ENCODE measurements at places on chromosomes 5 and 9.

- no peak for DNase-seq
These were observed 94.3 kb upstream of the EMB start for GRCh38 chr5:50535393-50535792.

DNA sequence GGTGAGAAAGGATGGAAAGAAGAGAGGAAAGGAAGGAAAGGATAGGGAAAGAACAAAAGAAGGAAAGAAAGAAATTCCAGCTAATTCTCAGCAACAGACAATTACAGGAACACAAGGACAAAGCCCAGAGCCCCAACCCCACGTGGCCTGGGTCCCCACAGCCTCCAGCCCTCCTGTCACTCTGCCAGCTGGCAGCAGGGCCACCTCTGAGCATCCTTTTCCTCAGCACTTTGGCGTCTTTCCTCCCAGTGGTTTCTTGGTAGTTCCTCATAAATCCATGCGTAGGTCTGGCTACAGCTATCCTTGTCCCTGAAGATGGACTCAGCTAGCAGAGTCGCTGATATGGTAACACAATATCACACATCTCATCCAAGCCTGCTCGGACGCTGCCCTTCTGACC, 28.3 kb downstream of the ADAMTS2 start:
- no peak for DNase-seq

- no peak for DNase-seq
These were observed 12.1 kb downstream of the GALNT10 start for GRCh38 chr5:154202379-154203260.

GRCh38 chr5:6551287-6551954, 81.4 kb downstream of the NSUN2 start:
- no peak for DNase-seq

GRCh38 chr9:83247732-83248131, 184.8 kb upstream of the RASEF start:
- no peak for DNase-seq

DNA sequence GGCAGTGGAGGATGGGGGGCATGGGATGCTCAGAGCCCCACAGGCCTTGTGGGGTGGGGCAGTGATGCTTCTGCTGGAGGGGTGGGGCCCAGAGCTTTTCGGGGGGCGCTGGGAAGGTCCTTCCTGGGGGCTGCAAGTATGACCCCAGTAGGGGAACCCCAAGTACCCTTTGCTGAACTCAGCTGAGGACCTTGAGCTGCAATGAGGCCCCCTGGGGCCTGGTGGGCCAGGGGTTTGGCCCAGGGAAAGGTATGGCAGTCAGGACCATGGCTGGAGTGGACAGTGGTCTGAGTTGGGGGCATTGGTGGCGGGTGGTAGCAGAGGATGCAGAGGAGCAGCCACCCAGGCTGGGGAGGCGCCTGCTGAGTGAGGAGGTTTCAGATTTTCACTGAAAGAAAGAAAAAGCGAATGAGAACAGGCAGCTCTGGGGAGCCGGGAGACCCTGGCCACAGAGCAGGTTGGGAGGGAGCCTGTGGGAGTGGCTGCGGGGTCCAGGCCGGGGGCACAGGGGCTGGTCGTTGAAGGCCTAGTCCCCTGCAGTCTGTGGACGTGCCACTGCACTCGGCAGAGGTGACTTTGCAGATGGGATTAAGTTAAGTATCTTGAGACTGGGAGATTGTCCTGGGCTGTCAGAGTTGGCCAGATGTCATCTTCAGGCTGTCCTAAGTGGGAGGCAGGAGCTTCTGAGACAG, 19.2 kb downstream of the WNK2 start:
- peak; percentile 71 for DNase-seq

DNA sequence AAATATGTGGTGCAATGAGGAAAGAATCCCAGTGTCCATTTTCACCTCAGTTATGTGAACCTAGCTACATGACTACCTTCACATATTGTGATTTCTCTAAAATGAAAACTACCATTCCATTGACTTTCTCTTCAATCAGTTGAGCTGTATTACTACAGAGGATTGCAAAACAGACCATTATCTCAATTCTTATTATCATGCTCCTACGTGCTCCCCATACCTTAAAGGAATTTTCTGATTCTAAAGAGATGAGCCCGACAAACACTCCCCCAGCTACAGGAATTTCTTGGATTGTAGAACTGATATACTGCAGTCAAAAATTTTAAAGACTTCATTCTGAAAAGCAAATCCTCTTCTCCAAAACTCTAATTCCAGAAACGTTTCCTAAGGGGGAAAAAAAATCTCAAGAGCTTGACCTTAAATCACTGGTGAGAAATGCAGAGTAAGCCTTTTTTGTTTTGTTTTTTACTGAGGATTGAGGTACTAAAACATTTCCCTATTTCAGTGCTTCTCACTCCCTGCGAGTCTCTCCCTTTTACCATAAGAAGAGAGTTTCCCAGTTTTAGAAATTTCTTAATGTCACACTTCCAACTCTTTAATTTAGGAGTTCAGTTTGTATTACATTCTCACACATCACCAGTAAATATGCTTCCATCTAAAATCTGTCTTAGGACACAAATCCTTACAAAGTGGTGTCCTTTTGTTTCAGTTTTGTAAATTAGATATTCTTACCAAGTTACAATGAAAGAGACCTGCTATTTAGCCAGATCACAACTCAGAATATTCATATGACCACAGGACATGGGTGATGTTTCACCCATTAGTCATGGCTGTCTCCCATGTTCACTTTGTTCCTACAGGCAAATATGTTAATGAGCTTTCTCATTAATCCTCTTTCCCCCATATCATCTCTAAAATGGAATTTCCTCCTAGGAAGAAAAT, 203.8 kb downstream of the TSSK1B start:
- DNase-seq, result no peak

- DNase-seq, result no peak
These were observed 879.8 kb upstream of the DMAC1 start for GRCh38 chr9:8679371-8679822.

DNA sequence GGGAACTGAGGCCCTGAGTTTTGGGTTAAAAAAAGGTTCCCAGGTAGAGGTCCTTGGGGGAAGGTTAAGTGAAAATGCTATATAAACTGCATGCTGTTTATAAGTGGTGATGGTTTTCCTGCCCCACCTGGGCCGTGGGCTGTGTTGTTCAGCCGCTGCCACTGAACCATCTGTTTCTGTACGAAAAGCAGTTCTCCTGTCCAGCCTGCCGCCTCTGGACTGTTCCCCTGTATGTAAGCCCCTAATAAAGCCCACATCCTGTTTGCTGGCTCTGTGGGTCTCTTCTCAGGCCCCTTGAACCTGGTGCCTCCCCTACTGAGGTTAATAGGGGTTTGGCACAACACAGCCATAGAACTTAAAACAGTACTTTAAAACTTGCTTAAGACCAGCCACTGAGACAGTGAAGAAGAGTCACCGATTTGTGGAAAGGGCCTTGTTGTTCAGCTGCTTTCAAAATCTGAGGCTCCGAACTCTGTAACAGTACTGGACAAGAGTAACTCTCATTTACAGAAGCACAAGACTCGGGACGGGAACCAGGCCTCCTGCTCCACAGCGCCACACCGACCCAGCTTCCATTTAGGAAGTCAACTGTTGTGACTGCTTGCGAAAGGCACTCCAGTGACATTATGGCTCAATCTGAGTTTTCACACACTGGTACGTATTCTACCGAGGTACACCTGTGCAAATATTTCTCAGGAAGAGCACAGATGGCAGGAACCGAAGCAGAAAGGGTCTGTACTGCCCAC, 192.5 kb downstream of the CDK5RAP2 start:
- no peak for DNase-seq

DNA sequence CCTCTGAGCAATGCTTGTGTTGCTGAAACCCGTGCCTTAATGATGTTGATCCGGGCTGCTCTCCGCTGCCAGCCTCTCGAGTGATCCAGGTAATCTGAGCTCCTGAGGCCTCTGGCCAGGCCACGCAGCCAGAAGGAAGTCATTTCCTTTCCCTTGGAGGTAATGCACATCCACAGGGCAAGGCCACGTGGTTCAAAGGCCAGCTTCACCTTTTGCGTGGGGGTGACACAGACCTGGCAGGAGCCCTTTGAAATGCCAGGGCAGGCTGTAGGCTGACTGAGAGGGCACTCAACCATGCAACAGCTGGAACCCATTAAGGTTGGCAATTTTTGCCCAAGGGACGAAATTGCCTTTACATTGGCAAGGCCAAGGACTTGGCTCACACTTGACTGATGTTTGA, 80.4 kb downstream of the LIX1 start:
- DNase-seq, result no peak

DNA sequence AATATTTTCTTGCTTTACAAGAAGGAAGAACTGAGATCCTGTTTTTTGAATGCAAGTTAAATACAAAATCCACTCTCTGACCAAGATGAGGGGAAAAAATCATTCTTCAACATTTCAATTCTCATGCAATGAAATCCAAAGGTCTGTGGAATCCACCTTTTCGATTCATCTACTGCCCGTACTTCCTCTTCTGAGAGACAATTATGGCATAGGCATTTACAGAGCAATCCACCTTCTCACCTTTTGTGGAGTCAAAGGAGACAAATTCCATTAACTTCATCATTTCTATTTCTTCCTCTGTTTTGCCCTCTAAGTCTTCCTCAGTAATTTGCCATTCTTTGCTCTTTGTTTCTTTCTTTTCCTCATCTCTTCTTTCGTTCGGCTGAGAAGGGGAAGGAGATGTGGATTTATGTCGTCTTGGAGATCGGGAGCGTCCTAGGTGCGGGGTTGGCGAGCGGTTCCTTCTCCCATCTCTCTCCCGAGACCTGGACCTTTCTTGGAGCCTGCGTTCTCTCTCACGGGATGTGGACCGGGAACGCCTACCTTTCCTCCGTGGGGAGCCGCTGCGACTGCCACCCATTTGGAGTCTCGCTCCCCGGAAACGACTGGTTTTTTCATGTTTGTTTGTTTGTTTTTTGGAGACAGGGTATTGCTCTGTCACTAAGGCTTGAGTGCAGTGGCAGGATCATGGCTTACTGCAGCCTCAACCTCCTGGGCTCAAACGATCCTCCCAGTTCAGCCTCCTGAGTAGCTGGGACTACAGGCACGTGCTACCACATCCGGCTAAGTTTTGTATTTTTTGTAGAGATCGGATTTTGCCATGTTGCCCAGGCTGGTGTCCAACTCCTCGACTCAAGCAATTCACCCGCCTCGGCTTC, 24.3 kb upstream of the AFF4 start:
- peak; percentile 13 for DNase-seq

DNA sequence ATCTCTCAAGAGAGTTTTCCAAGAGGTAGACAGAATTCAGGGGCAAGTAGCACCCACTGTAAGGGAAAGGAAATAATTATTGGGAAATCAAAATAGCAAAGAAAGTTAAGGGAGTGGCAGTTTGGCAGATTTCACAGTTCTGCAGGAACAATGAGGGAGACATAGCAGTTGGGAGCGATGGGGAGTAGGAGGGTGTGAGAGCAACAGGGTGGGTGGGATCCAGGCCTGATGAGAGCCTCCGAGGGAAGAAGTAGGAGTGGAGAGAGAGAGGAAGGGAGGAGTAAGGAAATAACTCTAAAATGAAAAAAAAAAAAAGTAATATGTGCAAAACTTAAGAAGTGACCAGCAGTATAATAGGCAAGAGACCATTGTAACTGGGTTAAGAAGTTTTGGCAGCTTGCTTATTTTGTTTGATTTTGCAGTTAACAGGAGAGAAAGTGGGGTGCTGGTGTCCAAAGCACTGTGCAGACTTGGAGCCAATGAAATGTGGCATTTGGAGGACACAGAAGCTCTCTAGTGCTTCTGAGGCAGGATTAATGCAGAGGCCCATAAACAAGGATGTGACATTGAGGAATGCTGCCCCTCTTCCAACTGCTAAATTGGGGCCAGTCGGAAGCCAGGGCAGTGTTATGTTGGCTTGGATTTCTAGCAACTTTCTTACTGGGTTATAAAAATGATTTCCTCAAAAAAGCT, 10.2 kb downstream of the TNFAIP8 start:
- DNase-seq, result no peak

GRCh38 chr9:7186175-7186574, 428.4 kb downstream of the KDM4C start:
- DNase-seq, result no peak

- no peak for DNase-seq
These were observed 69.0 kb upstream of the OTULINL start for GRCh38 chr5:14512574-14512973.

DNA sequence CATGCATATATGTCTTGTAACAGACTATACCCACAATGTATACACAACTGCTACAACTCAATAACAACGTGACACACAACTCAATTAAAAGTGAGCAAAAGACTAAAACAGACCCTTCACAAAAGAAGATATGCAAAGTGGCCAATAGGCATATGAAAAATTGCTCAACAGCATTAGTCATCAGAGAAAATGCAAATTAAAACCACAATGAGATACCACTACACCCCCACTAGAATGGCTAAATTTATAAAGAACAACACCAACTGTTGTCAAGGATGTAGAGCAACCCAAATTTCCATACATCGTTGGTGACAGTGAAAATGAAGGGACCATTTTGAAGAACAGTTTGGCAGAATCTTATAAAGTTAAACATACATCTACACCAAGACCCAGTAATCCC, 38.9 kb downstream of the GABRB2 start:
- no peak for DNase-seq

GRCh38 chr9:69937360-69937759, 106.3 kb upstream of the MAMDC2 start:
- no peak for DNase-seq

GRCh38 chr5:141725891-141726290, 43.9 kb upstream of the ARAP3 start:
- no peak for DNase-seq

DNA sequence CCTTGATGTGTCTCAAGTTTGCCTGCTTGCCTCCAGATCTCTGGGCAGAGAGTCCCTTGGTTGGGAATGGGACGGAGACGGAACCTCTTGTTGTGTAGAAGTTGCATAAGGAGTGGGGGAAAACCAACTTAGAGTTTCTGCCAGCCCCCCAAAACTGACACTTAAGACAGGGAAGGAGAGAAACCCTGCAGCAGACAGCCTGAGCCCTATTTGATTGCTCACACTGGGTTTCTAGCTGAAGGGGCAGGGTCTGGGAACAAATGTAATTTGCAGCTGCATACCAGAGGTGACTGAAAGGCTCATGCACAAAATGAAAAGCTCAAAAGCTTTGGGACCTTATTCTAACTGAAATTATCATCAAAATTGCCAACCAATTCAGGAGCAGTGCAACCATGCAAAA, 254.5 kb downstream of the RASEF start:
- no peak for DNase-seq

DNA sequence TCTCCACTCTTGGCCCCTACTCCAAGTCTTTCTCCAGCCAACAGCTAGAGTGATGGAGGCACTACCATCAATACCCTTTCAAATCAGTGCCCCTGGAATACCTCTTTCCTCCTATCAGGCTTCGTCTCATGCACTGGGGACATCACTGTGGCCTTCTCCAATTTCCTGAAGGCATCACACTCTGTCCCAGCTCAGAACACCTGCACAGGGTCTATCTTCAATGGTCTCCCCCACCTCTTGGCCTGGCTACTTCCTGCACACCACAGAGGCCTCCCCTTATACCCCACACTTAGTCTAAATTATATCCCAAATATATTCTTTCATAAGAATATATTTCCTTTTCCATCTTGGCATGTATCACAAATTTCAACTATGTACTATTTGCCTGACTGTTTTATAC, 34.5 kb downstream of the ECPAS start:
- no peak for DNase-seq

DNA sequence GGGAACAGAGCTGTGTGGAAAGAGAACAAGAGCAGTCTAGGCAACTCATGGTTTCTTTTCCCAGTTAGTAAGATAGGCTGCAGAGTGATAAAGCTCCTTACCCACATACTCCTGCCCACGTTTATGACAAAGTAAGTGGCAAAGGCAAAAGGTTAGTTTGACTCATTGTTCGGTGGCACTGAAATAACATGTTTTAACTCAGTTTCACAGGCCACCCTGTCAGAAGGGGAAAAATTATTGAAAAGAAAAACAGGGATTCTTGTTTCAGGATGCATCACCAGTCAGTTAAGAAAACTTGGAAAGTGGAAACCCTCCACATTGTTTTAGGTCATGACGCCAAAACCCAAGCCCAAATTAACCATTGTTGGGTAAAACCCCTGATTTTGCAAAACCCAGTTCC, 22.3 kb upstream of the DAB2 start:
- DNase-seq, result no peak
